ENCODE measurements at places on chromosomes 4 and X. TPM values are rescaled to one million over a fixed set of nuclear protein-coding genes. Genes with fewer than 3 reads are reported as not detected.

- H3K36me3 ChIP-seq: no peaks in the 10 kb centered on the region
- H3K4me3 ChIP-seq: no peak overlapping the region
- no peak for DNase-seq
- no peak overlapping the region for H3K27ac ChIP-seq
- no peaks in the 10 kb centered on the region for H3K4me1 ChIP-seq
- no peaks in the 10 kb centered on the region for H3K27me3 ChIP-seq
These were observed 88.8 kb downstream of the FMR1NB start for GRCh38 chrX:148069759-148070503.

GRCh38 chrX:51292421-51292820 is 40.2 kb upstream of the NUDT10 start:
- peaks cover 4% of the 10 kb centered on the region for H3K4me1 ChIP-seq
- no peak overlapping the region for H3K27ac ChIP-seq

DNA sequence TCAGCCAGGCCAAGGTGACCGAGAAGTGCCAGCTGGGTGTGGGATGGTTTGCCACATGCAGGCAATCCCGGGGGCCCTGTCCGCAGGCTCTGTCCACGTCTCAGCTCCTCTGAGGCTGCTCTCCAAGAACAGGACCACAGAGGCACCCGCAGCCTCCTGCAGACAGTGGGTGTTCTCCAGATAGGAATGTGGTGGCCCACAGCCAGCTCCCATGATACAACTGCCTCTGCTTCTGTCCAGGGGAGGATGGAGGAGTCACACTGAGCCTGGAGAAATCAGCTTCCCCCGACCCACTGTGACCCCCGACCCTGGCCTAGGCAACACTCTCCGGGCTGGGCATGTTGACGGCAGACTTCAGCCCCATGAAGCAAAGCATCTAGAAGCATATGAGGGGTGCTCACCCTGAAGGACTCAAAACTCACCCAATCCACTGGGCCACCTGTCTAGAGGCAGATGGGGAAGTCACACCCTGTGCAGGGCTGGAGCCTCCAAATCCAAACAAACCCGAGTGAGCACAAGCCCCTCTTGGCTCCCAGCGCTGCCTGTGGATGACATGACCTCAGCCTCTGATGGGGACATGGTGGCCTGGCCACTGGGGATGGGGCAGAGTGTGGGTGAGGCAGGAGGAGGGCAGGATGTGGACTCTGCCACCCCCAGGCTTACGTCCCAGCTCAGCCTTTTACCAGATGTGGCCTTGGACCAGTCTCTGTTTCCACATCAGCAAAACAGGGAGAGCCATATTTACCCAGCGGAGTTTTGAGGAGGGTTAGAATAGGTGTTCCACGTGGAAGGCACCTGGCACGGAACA is 102.3 kb downstream of the PSAPL1 start:
- no peak overlapping the region for H3K4me3 ChIP-seq
- H3K36me3 ChIP-seq: no peaks in the 10 kb centered on the region
- peaks cover 12% of the 10 kb centered on the region for H3K4me1 ChIP-seq
- H3K27me3 ChIP-seq: peaks cover 2% of the 10 kb centered on the region

- peak; percentile 59 for DNase-seq
- no peaks in the 10 kb centered on the region for H3K27me3 ChIP-seq
- peaks cover 19% of the 10 kb centered on the region for H3K4me1 ChIP-seq
These were observed 26.1 kb upstream of the SORBS2 start for GRCh38 chr4:185838104-185838452.

GRCh38 chrX:145502670-145503069 is 255.4 kb downstream of the SPANXN1 start:
- peaks cover 24% of the 10 kb centered on the region for H3K36me3 ChIP-seq
- H3K4me1 ChIP-seq: no peaks in the 10 kb centered on the region
- H3K27ac ChIP-seq: no peak overlapping the region
- DNase-seq: no peak
- no peak overlapping the region for H3K4me3 ChIP-seq
- peaks cover 3% of the 10 kb centered on the region for H3K27me3 ChIP-seq

The AWAT2 gene
- total RNA-seq: not detected

Measured in WTC11 (cell line).